ENCODE measurements at places on chromosomes 5 and 9. TPM values are rescaled to one million over a fixed set of nuclear protein-coding genes. Genes with fewer than 3 reads are reported as not detected.

DNA sequence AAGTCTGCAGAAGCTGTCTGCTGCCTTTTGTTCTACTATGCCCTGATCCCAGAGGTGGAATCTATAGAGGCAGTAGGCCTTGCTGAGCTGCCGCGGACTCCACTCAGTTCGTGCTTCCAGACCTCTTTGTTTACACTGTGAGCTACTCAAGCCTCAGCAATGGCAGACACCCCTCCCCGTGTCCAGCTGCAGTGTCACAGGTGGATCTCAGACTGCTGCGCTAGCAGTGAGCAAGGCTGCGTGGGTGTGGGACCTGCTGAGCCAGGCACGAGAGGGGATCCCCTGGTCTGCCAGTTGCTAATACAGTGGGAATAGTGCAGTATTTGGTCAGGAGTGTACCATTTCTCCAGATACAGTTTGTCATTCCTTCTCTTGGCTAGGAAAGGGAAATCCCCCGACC is 99.6 kb downstream of the SLCO4C1 start:
- DNase-seq = no peak

Gene FBXL7
- 6.3 TPM for polyA plus RNA-seq

DNA sequence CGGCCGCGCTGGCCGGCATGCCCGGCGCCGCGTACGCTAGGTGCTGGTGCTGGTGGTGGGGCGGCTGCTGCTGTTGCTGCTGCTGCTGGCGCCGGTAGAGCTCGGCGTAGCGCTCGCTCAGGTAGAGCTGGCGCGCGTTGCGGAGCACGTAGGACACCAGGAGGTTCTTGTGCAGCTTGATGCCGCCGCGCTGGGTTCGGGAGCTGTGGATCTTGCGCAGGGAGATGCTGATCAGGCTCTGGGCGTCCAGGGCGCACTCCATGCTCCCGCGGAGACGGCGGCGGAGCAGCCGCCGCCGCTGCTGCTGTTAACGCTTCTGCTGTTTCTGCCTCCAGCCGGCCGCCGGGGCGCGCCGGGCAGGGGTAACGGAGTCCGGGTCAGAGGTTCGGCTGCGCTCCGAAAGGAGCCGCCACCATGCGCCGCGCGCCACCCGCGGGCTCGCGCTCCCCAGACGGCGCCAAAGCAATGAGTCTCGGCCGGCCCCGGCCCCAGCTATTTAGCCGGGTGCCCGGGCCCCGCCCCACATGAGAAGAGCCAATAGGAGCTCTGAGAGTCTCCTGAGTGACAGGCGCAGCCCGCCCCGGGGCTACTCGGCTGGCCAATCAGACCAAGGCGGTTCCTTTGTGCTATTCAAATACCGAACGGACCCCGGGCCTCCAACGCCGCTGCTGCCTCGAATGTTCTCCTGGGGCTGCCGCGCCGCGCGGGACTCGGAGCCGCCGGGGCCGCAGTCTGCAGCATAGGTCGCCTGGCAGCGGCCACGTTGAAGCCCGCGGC is at the start of gene IER5L:
Gene IER5L, minus strand, starts transcription at position 471 of the 777 bp plus-strand sequence. Its CDS starts 209 bp downstream, at position 262.
- DNase-seq = peak; percentile 99

DNA sequence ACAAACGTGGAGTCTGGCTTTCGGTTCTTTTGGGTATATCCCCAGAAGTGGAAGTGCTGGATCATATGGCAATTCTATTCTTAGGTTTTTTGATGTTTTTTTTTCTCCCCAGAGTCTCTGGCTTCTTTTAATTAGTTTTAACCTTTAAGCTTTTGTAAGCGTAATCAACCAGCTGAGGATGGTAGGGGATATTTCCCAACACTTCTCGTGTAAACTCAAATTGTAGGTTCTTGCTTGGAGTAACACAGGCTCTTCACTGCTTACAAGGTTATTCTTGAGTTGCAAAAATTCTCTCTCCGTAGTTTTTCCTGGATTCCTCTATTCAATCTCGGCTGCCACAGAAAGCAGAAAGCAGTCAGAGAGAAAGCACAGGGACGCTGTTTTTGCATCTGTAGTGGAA is 11.9 kb downstream of the LAMC3 start:
- DNase-seq = no peak

All from SK-N-SH (cell line).